ENCODE measurements at places on chromosomes 5 and 9. TPM values are rescaled to one million over a fixed set of nuclear protein-coding genes. Genes with fewer than 3 reads are reported as not detected.

DNA sequence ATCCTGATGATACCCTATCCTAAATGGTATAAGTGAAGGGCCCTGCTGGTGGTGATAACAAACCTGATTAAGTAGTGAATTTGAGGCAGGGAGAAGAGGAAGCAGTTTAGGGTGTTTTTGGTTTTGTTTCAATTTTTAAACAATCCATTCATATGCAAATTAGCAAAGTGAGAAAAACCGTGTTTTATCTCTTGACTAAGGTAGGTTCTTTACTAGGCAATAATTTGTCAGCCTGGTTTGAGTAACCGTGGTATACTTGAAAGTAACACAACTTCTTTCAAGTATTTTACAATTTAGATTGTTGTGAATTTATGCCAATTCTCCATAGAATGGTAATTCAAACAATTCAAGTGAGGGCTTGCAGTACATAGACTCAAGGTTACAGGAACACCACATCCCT lies 177.8 kb upstream of the CD180 start:
- H3K36me3 ChIP-seq: no peaks in the 10 kb centered on the region
- no peaks in the 10 kb centered on the region for H3K27me3 ChIP-seq
- H3K4me3 ChIP-seq: no peak overlapping the region
- no peak overlapping the region for H3K27ac ChIP-seq
- H3K4me1 ChIP-seq: peaks cover 7% of the 10 kb centered on the region

- no peak overlapping the region for H3K4me3 ChIP-seq
- H3K27ac ChIP-seq: peak overlapping the region; percentile 32
These were observed 22.3 kb downstream of the KLF9 start for GRCh38 chr9:70392189-70392588.

DNA sequence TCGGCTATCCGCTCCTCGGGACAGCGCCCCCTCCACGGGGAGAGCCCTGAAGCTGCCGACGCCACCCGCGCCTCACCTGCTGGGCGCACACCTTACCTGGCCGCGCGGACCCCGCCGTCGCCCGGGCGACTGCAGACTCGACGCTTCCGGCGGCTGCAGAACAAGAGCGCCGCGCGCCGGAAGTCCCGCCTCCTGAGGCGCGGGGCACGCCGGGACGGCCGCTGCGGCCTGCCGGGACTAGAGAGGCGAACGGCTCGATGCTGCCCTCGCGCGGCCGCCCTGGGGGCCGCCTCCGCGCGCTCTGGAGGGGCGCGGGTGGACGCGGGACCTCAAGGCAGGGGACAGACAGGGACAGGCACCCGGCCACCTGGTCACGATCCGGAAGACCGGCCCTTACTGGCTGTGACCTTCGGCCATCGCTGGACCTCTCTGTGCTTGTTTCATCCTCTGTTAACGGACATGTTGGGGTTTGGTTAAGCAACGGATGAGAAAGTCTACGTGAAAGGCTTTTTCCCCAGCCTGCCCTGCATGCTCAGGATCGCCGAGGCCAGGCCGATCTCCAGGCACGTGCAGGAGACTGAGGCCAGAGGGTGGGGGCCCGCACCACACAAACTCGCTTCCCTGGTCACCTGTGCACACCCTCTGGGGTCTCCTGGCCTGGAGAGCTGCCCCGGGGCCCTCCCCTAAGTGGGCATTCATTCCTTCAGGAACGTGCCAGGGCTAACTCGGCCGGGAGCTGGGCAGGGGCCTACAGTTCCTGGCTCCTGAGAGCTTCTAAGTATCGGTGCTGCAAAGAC lies at the start of gene SNAPC4:
Gene SNAPC4 (minus strand): TSS at position 133 of the 797 bp plus-strand sequence. CDS start 1,742 bp downstream, outside the sequence.
- DNase-seq: peak; percentile 85
- H3K27me3 ChIP-seq: no peaks in the 10 kb centered on the region
- peak within 1 kb of the TSS; percentile 78 for H3K4me3 ChIP-seq
- peaks cover 57% of the 10 kb centered on the region for H3K4me1 ChIP-seq
- H3K36me3 ChIP-seq: peaks cover 51% of the 10 kb centered on the region

DNA sequence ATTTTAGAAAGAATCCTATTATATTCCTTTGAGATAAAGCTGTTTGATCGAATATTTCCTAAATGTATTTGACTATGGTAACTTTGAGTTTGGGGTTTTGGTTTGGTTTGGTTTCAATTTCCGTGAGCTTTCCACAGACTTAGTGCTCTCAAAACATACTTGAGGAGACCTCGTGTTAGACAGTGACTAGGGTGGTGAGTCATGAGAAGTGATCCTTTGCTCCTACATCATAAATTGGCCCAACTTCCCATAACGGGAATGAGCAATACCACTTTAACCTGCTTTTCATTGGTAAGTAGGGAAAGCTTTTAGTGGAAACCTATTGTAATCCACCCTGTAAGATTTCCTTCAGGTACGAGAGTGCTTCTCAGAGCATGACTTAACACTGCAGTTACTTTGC lies 3.8 kb upstream of the RASEF start:
- peaks cover 32% of the 10 kb centered on the region for H3K27me3 ChIP-seq
- no peak overlapping the region for H3K27ac ChIP-seq

- no peaks in the 10 kb centered on the region for H3K4me1 ChIP-seq
- peaks cover 7% of the 10 kb centered on the region for H3K36me3 ChIP-seq
- no peak overlapping the region for H3K27ac ChIP-seq
These were observed 40.2 kb downstream of the LRSAM1 start for GRCh38 chr9:127491516-127491915.

GRCh38 chr9:14188538-14188937 lies 125.4 kb downstream of the NFIB start:
- H3K4me1 ChIP-seq: no peaks in the 10 kb centered on the region
- H3K27ac ChIP-seq: no peak overlapping the region
- no peaks in the 10 kb centered on the region for H3K36me3 ChIP-seq
- H3K4me3 ChIP-seq: no peak overlapping the region

GRCh38 chr5:99176186-99176585 lies 247.4 kb upstream of the CHD1 start:
- no peaks in the 10 kb centered on the region for H3K27me3 ChIP-seq
- no peaks in the 10 kb centered on the region for H3K36me3 ChIP-seq
- H3K4me1 ChIP-seq: no peaks in the 10 kb centered on the region
- no peak overlapping the region for H3K4me3 ChIP-seq
- DNase-seq: no peak

DNA sequence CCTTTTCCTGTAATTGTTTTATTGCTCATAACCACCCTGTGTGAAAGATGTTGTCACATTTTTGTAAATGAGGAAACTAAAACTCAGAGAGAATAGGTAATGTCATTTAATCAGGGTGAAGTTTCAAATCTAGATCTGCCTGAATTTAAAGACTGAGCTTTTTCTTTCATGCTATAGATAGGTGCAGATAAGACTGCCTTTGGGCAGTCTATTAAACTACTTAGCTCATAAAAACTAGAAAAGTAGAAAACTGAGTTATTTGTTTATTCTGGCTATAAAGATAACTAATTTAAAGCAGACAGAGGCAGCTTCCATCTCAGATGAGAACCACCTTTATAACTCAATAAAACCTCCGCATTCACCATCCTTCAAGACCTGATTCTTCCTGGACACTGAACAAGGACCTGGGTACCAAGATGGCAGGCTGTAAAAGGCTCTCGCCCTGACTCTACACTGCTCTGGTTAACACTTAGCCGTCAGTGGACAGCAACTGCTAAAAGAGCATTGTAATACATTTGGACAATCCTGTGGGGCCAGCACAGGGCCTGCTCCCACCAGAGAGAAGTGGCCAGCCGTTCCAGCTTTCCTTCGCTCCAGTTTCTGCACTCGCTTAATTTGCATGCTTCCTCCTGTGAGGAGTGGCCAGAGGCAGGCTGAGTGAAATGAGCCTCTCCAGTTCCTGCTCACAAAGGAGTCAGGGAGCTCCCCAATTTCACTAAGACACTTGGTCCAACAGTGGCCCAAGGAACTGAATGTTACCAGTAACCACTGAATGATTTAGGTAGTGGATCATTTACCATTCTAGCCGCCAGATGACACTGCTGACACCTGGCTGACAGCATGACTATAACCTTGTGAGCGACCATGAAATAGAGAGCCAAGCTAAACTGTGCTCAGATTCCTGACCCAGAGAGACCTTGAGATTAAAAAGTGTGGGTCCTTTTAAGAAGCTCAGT lies 566.4 kb downstream of the EFNA5 start:
- H3K4me3 ChIP-seq: no peak overlapping the region
- no peaks in the 10 kb centered on the region for H3K36me3 ChIP-seq
- no peaks in the 10 kb centered on the region for H3K27me3 ChIP-seq
- no peaks in the 10 kb centered on the region for H3K4me1 ChIP-seq
- no peak for DNase-seq

DNA sequence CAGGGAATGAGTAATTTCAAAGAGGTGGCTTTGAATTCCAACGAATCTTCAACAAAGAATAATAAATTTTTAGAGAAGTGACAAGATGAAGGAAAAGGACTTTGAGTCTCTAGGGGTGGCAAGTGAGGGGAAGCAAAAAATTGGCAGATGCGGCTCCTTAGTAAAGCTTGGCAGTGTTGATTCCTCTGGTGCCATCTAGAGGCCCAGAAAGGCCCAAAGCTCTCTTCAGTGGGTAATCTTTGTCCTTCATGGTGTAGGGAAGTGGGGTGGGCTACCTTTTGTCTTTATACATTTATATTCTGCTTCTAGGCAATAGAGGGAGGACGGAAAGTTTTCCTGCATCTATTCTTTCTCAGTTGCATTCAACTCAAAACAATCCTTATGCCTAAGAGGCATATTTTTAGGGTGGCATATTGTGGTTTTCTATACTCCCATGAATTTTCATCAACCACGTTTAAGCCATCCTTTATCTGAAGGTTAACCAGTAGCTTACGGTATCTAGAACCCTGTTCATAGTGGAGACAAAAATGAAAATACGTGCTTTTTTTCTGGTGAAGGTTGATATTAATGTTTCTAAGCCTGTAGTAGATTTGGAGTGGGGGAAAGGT lies 17.5 kb upstream of the ROPN1L start:
- H3K4me3 ChIP-seq: no peak overlapping the region
- DNase-seq: peak; percentile 43
- no peaks in the 10 kb centered on the region for H3K27me3 ChIP-seq
- H3K4me1 ChIP-seq: peaks cover 35% of the 10 kb centered on the region
- H3K36me3 ChIP-seq: peaks cover 63% of the 10 kb centered on the region
- no peak overlapping the region for H3K27ac ChIP-seq

DNA sequence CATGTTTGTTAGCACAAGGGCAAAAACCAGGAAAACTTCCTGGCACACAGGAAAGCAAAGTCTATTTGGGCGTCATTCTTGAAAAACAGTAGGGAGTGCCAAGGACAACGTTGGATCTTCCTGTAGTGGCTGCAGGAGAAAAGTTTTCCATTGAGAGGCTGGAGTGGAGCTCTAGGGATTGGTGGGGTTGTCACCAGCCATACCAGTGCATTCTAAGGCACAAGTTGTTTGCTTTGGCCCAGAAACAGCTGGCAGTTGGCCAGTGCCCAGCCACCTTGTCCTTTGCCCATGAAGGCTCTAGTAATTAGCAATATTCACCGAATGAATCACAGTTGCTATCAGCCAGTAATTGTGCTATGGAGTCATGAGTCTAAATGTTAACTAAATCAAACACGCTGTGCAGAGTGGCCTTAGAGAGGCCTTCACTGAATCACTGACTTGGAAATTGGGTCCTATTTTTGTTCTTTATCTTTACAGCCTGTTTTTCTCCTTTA lies 26.4 kb downstream of the TNFSF15 start:
- H3K4me1 ChIP-seq: peaks cover 24% of the 10 kb centered on the region
- DNase-seq: no peak
- no peak overlapping the region for H3K4me3 ChIP-seq
- no peaks in the 10 kb centered on the region for H3K36me3 ChIP-seq

DNA sequence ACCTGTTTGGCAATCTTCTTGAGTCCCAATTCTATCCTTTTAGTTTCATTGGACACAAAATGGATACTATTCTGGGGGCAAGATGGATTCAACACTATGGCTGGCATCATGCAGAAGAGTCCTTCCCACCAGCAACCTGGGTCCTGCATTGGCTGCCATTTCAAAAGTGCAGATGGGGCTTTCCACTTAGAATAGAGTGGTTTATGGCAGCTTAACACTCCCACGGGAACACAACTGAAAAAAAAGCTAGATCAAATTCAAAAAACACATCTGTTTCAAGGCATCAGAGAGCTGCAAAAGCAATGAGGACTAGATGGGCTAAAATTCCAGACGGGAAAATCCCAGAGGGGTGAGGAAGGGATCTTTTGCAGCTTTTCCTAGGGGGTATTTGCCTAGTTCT lies 11.2 kb upstream of the HMHB1 start:
- H3K4me3 ChIP-seq: no peak overlapping the region
- no peak for DNase-seq
- peaks cover 1% of the 10 kb centered on the region for H3K27me3 ChIP-seq

DNA sequence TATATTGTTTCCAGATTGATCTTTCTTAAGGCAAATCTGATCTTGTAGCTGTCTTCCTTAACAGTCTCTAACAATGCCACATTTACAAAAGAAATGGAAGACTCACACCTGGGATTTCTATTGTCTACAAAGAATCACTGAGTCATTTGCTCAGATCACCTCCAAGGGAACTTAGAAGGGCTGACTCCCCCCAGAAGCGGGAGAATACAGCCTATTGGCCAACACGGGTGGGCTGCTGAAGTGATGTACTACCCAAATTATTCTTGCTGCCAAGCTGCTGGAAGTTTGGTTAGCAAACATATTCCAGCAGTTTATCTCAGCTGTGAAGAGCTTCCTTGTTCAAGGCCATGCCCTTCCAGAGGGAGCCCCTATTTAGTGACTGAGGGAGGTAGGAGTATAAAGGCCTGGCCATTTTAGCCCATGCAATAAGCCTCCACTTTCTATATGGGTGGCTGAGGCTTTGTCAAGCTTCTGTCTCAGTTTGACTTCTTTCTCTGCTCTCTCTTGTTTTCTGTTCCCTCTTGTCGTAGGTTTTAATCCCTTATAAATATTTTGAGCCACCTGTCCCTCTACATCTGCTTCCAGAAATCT lies 379.4 kb downstream of the PRR16 start:
- DNase-seq: no peak
- H3K4me1 ChIP-seq: no peaks in the 10 kb centered on the region
- H3K4me3 ChIP-seq: no peak overlapping the region
- H3K36me3 ChIP-seq: no peaks in the 10 kb centered on the region
- H3K27ac ChIP-seq: no peak overlapping the region

- H3K27me3 ChIP-seq: peaks cover 4% of the 10 kb centered on the region
- no peak overlapping the region for H3K4me3 ChIP-seq
- H3K36me3 ChIP-seq: no peaks in the 10 kb centered on the region
- no peak for DNase-seq
- no peaks in the 10 kb centered on the region for H3K4me1 ChIP-seq
These were observed 279.1 kb upstream of the DMAC1 start for GRCh38 chr9:8078641-8079140.

- no peaks in the 10 kb centered on the region for H3K27me3 ChIP-seq
- peak; percentile 96 for DNase-seq
- peaks cover 79% of the 10 kb centered on the region for H3K4me1 ChIP-seq
These were observed 5.9 kb downstream of the CYFIP2 start for GRCh38 chr5:157271740-157272271.

GRCh38 chr9:69658987-69659675 lies 13.0 kb downstream of the APBA1 start:
- no peaks in the 10 kb centered on the region for H3K4me1 ChIP-seq
- H3K27ac ChIP-seq: no peak overlapping the region
- H3K36me3 ChIP-seq: no peaks in the 10 kb centered on the region
- peaks cover 8% of the 10 kb centered on the region for H3K27me3 ChIP-seq

GRCh38 chr5:1967736-1968135 lies 85.0 kb upstream of the IRX4 start:
- H3K27ac ChIP-seq: no peak overlapping the region
- H3K4me3 ChIP-seq: no peak overlapping the region
- no peaks in the 10 kb centered on the region for H3K4me1 ChIP-seq
- H3K27me3 ChIP-seq: peaks cover 20% of the 10 kb centered on the region
- H3K36me3 ChIP-seq: no peaks in the 10 kb centered on the region

IGIP gene
- total RNA-seq: 1.4 TPM

TBC1D2 gene
- 2.4 TPM for total RNA-seq

TMEM174 gene
- not detected for total RNA-seq

SLC25A2 gene
- not detected for total RNA-seq

PRR16 gene
- not detected for total RNA-seq

NUTM2G gene
- not detected for total RNA-seq

TAS2R1 gene
- not detected for total RNA-seq

CDH9 gene
- total RNA-seq: not detected

All from activated naive CD4-positive, alpha-beta T cell treated with anti-CD3 and anti-CD28 coated beads for 36 hours (primary cell).